ENCODE measurements at places on chromosomes 4 and X.

DNA sequence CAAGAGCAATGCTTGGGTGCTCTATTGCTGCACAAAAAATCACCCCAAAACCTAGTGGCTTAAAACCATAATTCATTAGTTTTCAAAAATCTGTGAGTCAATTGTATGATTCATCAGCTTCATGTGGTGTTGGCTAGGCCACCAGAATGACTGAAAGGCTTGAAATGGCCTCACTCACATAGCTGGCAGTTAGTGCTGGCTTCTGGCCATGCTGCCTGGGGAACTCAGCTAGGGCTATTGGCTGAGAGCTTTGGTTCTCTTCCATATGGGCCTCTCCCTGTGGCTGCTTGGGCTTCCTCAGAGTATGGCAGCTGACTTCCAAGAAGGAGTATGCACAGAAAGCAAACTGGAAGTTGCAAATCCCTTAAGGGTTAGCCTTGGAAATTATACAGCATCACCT is 3.1 kb upstream of the MTMR1 start:
- no peak for DNase-seq

- DNase-seq = no peak
Observed at GRCh38 chr4:108450236-108450898, 170.0 kb upstream of the RPL34 start.

- DNase-seq = no peak
Observed at GRCh38 chr4:74335341-74336021, 27.2 kb downstream of the EPGN start.

DNA sequence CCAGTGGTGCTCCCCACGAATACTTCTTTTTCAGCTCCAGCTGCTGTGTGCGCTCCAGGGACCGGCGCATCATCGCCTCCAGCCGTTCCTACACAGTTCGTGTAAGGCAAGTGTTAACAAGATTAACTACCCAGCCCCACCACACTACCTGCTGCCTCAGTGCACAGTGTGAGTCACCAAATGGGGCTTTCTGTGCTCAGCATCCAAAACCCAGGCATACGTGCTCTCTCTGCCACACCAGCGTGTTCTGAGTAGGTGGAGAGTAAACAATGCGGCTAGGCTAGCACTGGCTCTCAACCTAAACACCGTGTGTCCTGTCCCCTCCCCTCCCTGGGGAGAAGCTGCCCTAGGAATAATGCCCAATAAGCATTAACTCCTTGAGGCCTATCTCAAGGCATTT is 60.0 kb downstream of the MAP7D2 start:
- DNase-seq = no peak

- DNase-seq = no peak
Observed at GRCh38 chr4:188430384-188430783, 291.1 kb downstream of the TRIML1 start.

GRCh38 chrX:95063554-95063953 is 1389.5 kb downstream of the FAM133A start:
- DNase-seq = no peak

DNA sequence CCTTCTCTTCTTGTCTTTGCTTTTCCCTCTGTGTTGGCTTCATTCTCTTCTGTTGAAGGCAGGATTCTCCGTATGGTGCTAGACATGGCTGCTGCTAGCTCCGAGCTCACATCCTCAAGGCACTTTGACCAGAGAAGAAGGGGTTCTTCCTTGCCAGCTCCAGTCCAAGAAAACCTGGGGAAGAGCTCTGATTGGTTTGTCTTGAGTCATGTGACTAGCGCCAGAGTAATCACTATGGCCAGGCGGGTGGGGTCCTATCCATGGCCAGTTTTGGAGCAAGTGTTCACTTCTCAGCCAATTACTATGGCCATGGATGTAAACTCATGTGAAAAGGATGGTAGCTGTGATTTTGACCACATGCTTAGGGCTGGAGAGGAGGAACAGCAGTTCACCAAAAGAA is 74.2 kb downstream of the CT47B1 start:
- DNase-seq = no peak

DNA sequence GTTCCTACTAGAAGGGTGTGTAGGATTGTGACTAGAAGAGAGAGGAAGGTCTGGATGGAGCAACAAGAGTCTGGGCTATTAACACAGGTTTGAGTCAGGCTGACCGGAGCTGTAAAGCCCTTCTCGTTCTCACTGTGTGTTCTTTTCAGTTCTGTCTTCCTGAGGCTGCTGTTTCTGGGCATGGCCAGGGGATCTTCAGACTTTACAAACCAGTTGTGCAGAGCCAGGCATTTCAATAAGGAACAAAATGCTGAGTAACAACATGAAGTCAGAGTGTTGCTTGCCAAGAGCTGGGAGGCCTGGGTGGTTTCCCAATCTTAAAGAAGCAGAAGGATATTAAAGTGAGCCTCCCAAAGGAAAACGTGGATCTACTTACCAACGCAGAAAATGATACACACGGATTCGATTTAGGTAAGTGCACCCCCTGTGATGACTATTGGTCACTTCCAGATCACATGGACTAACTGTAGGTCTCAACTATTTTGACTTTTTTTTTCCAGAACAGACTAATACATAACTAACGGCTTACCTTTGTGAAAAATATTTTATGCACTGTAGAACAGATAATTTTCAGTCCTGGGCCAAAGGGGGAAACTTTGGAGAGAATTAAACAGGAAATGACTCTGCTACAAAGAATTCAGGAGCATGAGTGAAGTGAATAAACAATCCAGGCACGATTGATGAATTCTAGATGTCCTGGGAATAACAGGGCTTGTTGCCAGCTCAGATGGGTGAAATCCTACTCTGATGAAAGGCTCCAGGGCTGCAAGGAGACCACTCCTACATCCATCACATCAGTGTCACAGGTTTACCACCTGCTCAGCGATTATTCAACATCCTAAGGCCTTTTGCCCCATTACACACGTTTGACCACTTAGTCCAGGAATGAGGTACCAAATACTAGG is 94.5 kb downstream of the ANXA3 start:
- DNase-seq = peak; percentile 67

- DNase-seq = no peak
Observed at GRCh38 chr4:19531906-19532848, 719.5 kb upstream of the SLIT2 start.

DNA sequence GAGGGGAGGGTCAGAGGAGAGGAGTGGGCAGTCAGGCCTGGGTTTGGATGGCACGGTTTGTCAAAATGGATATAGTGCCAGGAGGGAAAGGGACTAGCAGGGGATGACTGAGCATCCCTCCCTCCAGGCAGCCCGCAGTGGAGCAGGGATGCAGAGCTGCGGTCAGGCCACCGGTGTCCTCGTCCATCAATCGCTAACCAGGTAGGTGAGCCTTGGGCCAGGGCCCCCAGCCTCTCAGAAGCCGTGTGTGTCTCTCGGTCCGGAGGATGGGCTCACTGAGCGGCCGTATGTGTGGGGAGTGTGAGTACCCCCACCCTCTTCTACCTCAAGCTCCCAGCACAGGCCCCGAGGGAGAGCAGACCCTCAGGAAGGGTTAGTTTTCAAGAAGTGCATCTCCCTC is 538 bp upstream of the CYTL1 start:
- DNase-seq = no peak

DNA sequence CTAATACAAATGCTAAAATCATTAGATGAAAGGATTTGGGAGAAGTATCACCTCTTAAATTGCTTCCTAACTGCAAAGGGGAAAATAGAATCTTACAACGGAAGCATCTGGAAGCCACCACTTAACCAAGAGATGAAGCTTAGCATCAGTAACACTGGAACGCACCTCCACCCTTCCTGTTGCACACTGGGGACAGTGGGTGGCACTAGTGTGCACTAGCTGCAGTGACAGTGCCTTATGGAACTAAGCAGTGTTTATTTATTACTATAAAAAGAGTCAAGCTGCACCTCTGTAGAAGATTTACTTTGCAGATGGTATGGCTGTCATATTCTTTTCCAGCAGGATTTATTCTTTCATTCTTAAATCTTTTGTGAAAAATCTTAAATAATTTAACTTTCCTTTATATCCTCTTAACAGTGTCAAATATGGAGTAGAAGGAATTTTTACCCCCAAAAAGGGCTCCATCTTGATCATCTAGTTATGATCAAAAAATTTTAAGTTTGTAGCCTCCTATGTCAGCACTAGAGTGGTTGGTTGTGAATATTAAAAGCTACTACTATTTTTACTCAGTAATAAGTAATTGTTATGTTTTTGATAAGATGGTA is 76.7 kb downstream of the SCD5 start:
- peak; percentile 37 for DNase-seq

GRCh38 chr4:158778712-158779111 is 9.9 kb downstream of the FNIP2 start:
- DNase-seq = no peak

DNA sequence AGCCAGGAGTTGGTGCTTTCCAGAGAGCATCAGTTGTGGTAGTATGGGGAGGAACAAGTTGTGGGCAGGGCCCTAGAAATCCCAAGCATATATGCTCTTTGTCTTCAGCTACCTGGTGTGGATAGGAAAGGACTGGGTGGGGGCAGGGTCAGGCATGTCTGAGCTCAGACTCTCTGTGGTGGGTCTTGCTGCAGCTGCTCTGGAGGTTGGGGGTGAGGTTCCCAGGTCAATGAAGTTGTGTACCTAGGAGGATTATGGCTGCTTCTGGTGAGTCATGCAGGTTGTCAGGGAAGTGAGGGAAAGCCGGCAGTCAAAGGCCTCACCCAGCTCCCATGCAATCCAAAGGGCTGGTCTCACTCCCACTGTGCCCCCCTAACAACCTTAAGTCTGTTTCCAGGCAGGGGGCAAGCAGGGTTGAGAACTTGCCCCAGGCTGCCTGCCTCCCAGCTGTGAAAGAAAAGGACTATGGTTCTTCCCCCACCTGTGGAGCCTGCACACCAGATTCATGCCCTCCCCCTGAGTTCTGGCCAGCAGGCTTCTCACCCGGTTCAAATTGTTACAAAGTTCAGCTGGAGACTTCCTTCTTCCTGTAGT is 30.4 kb upstream of the QRFPR start:
- DNase-seq = no peak

DNA sequence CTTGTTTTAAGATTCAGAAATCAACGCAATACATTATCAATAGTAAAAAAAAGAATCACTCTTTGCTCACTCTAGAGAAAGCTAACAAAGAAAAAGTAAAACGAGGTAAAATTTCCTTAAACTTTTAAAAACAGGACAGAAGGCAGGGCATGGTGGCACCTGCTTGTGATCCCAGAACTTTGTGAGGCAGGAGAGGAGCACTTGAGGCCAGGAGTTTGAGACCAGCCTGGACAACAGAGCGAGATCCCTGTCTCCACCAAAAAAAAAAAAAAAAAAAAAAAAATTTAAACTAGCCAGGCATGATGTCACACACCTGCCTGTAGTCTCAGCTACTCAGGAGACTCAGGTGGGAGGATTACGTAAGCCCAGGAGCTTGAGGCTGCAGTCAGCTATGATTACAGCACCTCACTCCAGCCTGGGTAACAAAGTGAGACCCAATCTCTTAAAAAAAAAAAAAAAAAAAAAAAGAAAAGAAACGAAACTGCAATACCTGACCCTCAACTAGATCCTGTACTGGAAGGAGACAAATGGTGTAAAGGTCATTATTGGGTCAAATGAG is 3.5 kb downstream of the CCNI start:
- DNase-seq = no peak

DNA sequence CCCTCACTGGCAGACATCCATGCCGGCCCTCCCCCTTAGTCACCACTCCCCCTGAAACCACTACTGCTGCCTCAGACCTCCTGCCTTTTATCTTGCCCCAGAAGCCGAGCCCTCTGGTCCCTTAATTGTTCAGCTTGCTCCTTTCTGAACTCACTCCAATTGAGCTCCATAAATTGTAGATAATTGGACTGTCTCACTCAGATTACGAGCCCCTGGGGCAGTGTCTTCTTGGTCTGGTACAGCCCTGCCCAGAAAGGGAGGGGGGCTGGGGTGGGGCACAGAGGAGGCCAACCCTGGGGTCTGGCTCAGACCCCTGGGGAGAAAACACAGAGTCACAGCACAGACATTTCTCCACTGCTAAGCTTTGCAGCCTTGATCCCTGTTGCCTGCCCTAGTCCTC is 39.4 kb downstream of the NALF2 start:
- no peak for DNase-seq

Measured in hematopoietic multipotent progenitor cell treated with erythropoietin and hydrocortisone succinate and interleukin-3 and kit ligand, for 8 days (in vitro differentiated cells).